ENCODE measurements at places on chromosomes 1 and 21. TPM values are rescaled to one million over a fixed set of nuclear protein-coding genes. Genes with fewer than 3 reads are reported as not detected.

The CD55 gene
- 9.0 TPM for total RNA-seq

The HSPA6 gene
- 0.09 TPM for total RNA-seq

The ZSWIM5 gene
- 5.8 TPM for total RNA-seq

The S1PR1 gene
- total RNA-seq = 8.7 TPM

GRCh38 chr1:33001282-33001681 is 35.4 kb downstream of the AK2 start:
- peaks cover 8% of the 10 kb centered on the region for H3K4me1 ChIP-seq
- no peaks in the 10 kb centered on the region for H3K27me3 ChIP-seq
- peak; percentile 26 for DNase-seq
- no peak overlapping the region for H3K27ac ChIP-seq
- H3K4me3 ChIP-seq = no peak overlapping the region

GRCh38 chr1:180542113-180542837 is 16.5 kb upstream of the OVAAL start:
- peaks cover 9% of the 10 kb centered on the region for H3K4me1 ChIP-seq
- H3K36me3 ChIP-seq = no peaks in the 10 kb centered on the region
- H3K27me3 ChIP-seq = no peaks in the 10 kb centered on the region
- no peak overlapping the region for H3K4me3 ChIP-seq
- no peak overlapping the region for H3K27ac ChIP-seq

GRCh38 chr1:6822530-6823359 is 37.5 kb downstream of the CAMTA1 start:
- H3K36me3 ChIP-seq = peaks cover 17% of the 10 kb centered on the region
- H3K4me3 ChIP-seq = no peak overlapping the region
- no peak overlapping the region for H3K27ac ChIP-seq
- no peak for DNase-seq
- H3K27me3 ChIP-seq = no peaks in the 10 kb centered on the region

DNA sequence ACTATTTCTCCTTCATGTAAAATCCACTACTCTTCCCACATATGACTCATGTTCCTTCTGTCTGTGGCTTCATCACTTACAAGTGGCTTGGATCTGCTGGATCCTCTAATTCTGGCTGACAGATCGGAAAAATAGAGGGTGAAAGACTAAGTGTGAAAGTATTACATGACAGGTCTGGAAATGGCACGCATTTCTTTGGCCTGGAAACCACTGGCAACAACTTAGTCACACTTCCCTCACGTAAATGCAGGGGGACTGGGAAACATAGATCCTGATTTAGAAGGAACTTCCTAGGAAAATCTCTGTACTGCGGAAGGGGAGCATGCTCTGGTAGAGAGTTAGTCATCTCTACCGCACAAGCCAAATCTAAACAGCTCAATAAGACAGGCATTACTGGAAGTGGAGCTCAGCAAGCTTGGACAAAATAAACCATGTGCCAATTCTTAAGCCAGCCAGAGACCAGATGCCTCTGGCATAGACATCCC is 305.4 kb upstream of the PTBP2 start:
- H3K4me3 ChIP-seq = no peak overlapping the region
- no peaks in the 10 kb centered on the region for H3K27me3 ChIP-seq
- H3K4me1 ChIP-seq = no peaks in the 10 kb centered on the region
- H3K36me3 ChIP-seq = no peaks in the 10 kb centered on the region
- H3K27ac ChIP-seq = no peak overlapping the region

- peak overlapping the region; percentile 79 for H3K27ac ChIP-seq
- H3K4me1 ChIP-seq = peaks cover 33% of the 10 kb centered on the region
- H3K36me3 ChIP-seq = no peaks in the 10 kb centered on the region
- no peak for DNase-seq
- peak overlapping the region; percentile 29 for H3K4me3 ChIP-seq
Measured at GRCh38 chr21:16193496-16194094, 463.8 kb downstream of the USP25 start.

DNA sequence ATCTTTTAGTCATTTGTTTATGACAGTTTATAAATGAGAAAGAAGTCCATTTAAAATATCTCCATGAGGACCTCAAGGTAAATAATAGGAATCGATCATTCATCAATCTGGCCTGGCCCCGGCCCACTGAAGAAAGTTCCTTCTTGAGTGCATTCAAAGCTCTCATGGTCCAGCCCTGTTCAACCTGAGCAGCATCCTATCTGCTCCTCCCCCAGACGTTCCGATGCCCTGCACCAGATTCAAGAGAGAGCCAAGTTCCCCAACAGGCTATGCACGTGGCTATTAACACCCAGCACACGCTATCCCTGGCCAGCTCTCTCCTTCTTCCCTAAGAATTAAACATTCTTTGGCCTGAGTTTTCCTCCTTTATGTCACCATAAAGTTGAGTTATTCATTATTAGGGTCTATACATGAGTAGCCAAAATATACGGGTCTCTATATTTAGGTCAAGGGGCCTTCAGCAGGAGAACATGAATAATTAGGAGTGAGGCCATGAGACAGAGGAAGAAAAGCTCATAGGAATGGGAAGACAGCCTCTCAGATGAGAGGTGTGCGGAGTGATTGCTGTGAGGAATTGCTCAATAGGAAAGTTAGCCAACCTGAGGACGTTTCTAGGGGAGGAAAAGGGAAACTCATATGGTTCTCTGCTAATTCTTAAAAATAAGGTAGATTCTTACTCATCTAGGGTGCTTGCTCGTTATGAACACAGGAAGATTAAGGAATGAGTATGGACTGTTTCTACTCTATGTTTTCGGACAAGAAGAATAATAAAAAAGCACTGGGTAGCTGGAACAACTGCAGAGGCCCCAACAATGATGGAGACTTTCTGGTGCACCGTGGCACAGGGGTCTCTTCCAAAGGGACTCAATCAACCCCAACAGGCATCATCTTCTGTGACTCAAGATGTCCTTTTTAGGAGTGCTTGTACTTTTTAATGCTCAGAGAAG is 23.6 kb downstream of the RUNX1 start:
- no peaks in the 10 kb centered on the region for H3K36me3 ChIP-seq
- H3K27me3 ChIP-seq = peaks cover 29% of the 10 kb centered on the region

DNA sequence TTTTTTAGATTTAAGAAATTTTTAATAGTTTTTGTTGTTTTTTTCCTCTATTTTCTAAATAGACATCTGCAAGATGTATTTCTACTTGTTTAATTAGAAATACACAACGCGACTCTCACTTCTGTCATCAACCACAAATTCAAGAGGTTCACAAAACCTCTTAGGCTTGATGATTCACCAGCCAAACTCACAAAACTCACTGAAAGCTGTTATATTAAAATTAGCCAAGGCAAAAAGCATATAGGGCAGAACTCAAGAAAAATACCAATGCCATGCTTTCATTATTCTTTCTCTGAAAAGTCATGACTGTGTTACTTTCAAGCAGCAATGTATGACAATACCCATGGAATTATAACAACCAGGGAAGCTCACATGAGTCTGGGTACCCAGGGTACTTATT is 487.0 kb upstream of the RGS18 start:
- H3K27me3 ChIP-seq = no peaks in the 10 kb centered on the region
- no peak overlapping the region for H3K27ac ChIP-seq
- DNase-seq = no peak
- peaks cover 8% of the 10 kb centered on the region for H3K4me1 ChIP-seq

DNA sequence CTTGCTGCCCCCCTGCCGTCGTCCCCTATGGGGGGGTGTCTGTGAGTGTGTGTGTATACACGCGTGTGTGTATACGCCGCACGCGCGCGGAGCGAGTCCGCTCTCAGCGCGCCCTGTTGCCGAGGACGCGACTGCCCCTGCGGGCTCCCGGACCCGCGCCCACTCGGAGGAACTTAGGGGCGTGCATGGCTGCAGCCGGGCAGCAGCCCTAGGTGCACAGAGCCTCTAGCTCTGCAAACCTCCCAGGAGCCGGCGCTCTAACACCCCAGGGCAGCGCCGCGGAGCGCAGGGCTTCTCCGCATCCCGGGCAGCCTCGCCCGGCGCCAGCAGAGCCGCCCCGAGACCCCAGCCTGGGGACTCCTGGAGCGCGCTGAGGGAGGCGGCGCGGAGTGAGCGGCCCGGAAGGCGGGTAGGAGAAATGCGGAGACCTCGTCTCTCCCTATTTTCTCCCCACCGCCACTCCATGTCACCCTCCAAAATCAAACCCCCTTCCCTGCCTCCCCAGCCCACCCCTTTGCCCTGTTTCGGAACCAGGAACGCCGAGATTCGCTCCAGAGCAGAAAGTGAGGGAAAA is 574 bp downstream of the ITPKB start:
- DNase-seq = peak; percentile 70
- peak overlapping the region; percentile 54 for H3K4me3 ChIP-seq
- H3K36me3 ChIP-seq = no peaks in the 10 kb centered on the region
- H3K27me3 ChIP-seq = peaks cover 80% of the 10 kb centered on the region
- H3K27ac ChIP-seq = no peak overlapping the region

GRCh38 chr1:80003250-80003649 is 996.7 kb upstream of the ADGRL4 start:
- no peaks in the 10 kb centered on the region for H3K36me3 ChIP-seq
- H3K27ac ChIP-seq = no peak overlapping the region
- H3K4me3 ChIP-seq = no peak overlapping the region
- no peaks in the 10 kb centered on the region for H3K4me1 ChIP-seq

DNA sequence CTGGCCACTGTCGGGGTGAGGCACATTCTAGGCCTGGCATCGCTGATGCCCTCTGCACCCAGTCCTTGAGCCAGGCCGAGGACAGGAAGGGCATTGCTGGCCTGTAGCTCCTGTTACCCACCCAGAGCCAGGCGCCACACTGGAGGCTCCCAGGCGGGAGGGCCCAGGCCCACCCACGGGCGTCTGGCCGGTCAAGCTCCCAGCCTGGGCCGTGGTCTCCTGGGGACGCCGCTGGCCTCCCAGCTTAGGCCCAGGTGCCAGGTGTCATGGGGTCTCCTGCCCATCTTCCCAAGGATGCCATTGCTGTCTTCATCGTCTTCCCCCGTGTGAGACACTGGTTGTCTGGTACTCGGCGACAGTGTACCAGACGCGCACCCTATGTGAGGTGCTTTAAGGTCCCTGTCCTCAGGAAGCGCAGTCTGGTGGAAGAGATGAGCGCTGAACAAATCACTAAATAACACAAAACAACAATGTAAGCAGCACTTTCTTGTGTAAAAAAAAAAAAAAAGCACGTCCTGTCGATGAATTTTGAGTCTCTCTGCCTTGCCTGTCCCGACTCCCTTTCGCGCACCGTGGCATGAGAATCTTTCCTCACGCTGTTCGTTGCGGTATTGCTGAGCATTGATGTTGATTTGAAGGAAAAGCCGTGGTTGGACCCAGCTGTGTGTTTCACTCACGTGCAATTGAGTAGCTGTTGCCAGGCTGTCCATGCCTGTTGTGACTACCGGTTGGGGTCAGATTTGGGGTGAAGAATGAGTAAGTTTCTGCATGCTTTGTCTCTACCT is 27.0 kb upstream of the TRAPPC10 start:
- H3K27ac ChIP-seq = no peak overlapping the region
- no peak overlapping the region for H3K4me3 ChIP-seq
- peaks cover 5% of the 10 kb centered on the region for H3K27me3 ChIP-seq
- H3K36me3 ChIP-seq = no peaks in the 10 kb centered on the region

DNA sequence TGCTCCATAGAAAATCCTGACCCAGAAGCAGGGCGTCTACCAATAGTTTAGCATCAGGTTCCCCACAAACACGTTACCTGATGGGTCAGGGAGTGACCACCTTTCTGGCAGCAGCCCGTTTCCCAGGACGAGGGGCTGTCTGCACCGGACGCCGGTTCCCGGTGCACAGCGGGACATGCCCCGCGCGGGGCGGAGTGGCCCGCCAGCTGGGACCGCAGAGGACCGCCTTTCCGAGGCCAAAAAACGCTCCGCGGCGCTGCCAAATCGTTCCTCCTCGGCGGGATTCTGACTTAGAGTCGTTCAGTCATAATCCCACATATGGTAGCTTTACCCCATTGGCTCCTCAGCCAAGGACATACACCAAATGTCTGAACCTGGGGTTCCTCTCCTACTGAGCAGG is 126.1 kb downstream of the LIPI start:
- H3K27me3 ChIP-seq = no peaks in the 10 kb centered on the region
- H3K4me1 ChIP-seq = peaks cover 15% of the 10 kb centered on the region
- no peak overlapping the region for H3K27ac ChIP-seq

GRCh38 chr1:165857046-165857801 is 29.8 kb downstream of the UCK2 start:
- DNase-seq = no peak
- no peaks in the 10 kb centered on the region for H3K27me3 ChIP-seq
- H3K4me1 ChIP-seq = peaks cover 34% of the 10 kb centered on the region
- no peaks in the 10 kb centered on the region for H3K36me3 ChIP-seq
- H3K27ac ChIP-seq = no peak overlapping the region
- H3K4me3 ChIP-seq = no peak overlapping the region

DNA sequence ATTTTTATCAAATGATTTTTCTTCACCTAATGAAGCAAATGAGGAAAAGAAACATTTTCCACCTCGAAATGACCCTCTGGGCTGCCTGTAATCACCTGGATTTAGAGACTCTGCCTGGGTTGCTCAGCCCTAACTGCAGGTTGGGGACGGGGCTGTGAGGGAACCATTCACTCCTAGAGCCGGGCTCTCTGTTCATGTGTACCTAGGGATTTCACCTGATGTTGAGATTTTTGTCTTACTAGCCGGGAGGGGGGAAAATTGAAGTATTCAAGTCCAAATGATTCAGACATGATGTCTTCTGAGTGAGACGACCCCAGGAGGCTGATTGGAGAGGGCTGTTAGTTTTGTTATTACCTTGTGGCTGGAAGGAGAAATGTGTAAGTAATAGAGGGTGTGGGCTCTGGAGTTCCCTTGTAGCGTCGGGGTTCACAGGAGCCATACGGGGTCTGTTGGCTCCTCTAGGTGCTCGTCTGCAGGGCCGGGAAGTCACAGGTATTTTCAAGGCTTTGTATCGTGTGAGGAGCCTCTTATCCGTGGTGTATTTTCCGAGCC is 42.3 kb upstream of the PWP2 start:
- H3K27ac ChIP-seq = no peak overlapping the region
